AG09309 (cell line): ENCODE measurements at places on chromosomes 2 and 18.

DNA sequence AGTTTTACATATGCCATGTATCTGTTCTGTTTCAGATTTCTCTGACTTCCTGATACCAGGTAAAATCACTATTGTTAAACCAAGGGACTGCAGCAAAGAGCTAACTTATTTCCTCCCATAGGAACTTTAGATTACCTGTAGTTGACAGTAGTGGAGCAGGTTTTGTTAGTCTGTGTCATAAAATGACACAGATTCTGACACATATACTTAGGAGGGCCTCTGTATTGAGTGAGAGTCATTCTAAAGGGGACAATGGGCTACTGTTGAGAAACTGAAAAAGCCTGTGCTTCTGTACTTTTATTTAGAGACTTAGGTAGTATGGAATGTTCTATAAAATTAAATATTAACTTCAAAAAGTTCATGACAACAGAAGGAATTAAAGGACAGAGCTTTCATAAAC, 48.2 kb downstream of the KCMF1 start:
- no peak for DNase-seq

GRCh38 chr18:62558015-62558663, 35.3 kb downstream of the ZCCHC2 start:
- no peak for DNase-seq

DNA sequence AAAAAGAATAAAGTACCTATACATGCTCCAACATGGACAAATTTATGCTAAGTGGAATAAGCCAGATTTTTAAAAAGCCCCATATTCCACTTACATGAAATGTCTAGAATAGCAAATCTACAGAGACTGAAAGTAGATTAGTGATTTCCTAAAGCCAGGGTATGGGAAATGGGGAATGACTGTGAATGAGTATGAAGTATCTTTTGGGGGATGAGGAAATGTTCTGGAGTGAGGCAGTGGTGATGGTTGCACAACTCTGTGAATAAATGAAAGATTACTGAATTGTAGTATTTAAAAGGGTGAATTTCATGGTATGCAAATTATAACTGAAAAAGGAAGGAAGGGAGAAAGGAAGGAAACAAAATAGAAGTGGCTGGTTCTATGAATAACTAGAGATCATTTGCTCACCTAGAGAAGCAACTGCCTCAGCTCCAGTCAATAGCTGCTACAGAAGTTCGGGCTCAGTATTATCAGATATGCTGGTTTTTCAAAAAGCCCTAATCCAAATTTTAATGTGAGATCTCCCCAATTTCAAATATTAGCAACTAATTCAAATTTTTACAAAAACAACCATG, 39.3 kb downstream of the MAP3K2 start:
- no peak for DNase-seq

GRCh38 chr2:197141702-197142473, 168.7 kb downstream of the ANKRD44 start:
- DNase-seq, result no peak

- DNase-seq, result no peak
Measured at GRCh38 chr2:62473246-62473827, 32.7 kb downstream of the TMEM17 start.

DNA sequence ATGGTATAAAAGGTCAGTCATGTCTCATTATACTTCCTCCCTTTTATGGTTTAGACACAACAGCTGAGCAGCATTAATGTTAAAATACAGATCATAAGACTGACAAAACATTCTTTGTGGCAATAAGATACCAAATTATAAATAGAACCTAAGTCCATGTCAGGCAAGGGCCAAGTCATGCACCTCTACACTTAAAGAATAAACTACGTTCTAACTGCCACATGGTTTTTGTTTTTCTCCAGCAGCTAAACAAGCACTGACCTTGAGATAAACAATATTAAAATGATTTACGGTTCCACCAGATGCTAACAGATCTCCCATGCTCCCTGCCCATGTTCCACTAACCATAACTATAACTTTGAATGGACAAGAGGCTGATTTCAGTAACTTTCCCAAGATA, 368.6 kb upstream of the TFPI start:
- DNase-seq, result no peak

DNA sequence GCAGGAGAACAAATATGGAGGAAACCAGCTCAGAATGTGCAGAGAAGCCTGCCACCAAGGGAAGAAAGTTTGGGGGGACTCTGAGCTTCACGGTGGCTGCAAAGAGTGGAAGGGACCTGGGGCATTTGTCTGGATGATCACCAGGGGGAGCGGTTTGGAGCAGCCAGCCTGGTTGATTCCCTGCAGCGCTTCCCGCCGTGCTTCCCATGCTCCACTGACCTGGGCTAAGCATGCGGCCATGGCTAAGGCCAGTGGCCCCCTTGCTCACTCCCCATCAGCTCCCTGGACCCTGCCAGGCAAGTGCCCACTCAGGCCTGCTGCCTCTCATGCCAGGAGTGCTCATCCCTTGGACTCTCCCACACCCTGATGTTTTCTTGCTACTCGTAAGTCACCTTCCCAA, 27.0 kb downstream of the NTSR2 start:
- no peak for DNase-seq

- no peak for DNase-seq
Measured at GRCh38 chr18:67770520-67770919, 254.0 kb upstream of the DSEL start.

DNA sequence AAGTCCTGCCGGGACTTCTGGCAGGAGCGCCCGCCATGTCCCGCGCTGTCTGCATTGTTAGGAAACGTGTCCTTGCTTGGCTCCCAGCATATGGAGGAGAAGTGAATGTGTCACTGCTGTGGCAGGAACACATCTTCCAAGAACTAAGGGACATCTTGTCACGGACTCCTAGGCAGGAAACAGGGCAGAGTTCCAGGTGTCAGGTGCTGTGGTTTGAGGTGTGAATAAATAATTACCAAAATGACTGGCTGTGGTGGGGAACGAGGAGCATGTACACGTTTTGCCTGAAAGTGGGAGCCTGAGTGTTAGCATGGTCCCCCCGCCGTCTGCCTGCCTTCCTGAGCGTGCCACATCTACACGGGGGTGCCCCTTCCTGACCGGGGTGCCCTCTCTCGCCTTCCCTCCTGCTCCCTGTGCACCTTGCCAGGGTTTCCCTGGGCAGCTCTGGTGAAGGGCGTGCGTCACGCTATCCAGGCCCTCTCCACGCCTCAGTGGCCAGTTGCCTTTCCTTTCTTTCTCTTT, 237.5 kb downstream of the LDLRAD4 start:
- no peak for DNase-seq

GRCh38 chr2:221524158-221524557, 47.9 kb downstream of the EPHA4 start:
- DNase-seq, result no peak

GRCh38 chr18:8972116-8972515, 130.4 kb upstream of the NDUFV2 start:
- no peak for DNase-seq

GRCh38 chr2:45205985-45206384, 196.7 kb upstream of the SIX2 start:
- DNase-seq, result no peak

- peak; percentile 25 for DNase-seq
Measured at GRCh38 chr2:211745295-211746097, 793.1 kb downstream of the ERBB4 start.

DNA sequence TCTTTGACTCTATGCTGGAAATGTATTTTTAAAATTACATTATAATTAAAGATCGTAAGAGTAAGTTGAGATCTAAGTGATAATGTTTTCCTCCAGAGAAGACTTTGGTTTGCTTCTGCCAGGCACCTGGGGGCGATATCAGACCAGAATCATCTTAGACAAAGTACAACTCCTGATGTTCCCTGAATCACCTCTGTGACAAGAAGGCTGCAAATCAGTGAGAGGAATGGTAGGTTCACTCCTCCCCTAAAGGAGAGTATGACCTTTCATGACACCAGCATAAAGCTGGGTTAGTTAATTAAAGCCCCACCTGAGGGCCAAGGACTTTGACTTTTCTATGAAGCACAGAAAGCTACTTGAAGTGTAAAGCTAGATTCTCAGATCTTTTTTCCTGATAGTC, 114.4 kb upstream of the DTNA start:
- no peak for DNase-seq
